Activated B cell treated with CpG ODN at 0.5 μM for 24 hours (primary cell): ENCODE measurements at places on chromosomes 5 and 9. TPM values are rescaled to one million over a fixed set of nuclear protein-coding genes. Genes with fewer than 3 reads are reported as not detected.

Gene SNX30
- total RNA-seq: 6.1 and 6.5 TPM in 2 replicates

Gene CCL19
- total RNA-seq: not detected in 2 replicates

Gene SLCO6A1
- not detected in 2 replicates for total RNA-seq

Gene FAM221B
- total RNA-seq: not detected in 2 replicates

Gene LCN10
- total RNA-seq: 13.7 and 15.9 TPM in 2 replicates

Gene CD274
- total RNA-seq: 47.4 and 48.9 TPM in 2 replicates

- no peak for DNase-seq
Measured at GRCh38 chr9:79880626-79881025, 308.9 kb downstream of the TLE4 start.

DNA sequence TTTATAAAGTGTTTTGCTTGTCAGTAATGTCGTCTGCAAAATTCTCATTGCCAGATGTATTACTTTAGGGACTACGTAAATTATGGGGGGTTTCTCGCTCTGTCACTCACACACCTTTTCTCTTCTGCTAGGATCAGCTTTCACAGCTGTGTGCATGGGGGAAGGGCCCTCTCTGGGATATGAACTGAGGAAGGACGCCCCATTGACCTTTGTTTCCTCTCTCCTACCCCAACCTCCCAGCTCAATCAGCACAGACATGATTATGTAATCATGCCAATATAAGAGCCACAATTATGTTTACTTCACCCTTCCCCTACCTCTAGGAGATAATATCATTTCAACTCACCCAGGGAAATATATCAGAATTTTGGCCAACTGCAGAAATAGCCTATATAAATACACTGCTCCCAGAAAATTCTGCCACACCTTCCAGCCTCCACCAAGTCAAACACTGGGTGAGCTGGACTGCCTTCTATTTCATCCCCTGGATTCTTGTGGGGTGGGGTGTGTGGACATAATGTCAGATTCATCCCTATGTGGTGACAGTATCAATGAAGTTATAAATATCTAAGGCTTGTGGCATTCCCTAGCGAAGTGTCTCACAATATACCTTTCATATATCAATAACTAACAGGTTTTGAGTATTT is 12.6 kb upstream of the SEMA5A start:
- DNase-seq: no peak

DNA sequence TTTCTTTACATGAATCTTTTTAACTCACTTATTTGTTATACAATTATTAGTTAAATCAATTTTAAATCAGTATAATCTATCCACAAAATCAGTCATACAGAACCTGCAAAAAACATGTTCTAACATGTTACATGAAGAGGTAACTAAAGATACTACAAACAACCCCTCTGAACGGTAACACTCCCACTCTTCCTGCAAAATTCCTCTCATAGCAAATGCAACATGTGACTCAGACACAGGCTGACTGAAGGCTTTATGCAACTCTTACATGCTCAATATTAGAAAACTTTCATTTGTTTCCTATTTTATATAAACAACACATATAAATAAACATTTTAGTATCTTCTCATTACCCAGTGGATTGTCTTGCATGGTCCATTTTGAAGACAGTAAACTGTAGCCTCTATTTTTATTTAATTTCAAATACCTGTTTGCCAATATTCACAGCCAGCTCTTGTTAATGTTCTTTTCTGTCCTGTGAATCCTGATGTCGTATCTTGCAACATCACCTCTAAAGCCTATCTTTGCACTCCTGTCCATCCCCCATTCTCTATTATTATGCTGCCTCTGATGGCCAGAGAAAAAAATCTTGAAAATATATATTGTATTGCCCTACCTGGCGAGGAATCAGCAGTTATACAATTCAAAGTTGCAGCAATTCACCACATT is 100.5 kb upstream of the CCDC152 start:
- DNase-seq: no peak

GRCh38 chr5:127702926-127703561 is at the start of gene CCDC192:
Gene CCDC192, plus strand, starts transcription at chr5:127703391. Its CDS starts 55 bp downstream, at chr5:127703446.
- no peak for DNase-seq

- no peak for DNase-seq
Measured at GRCh38 chr9:8769153-8769552, 969.6 kb upstream of the DMAC1 start.

DNA sequence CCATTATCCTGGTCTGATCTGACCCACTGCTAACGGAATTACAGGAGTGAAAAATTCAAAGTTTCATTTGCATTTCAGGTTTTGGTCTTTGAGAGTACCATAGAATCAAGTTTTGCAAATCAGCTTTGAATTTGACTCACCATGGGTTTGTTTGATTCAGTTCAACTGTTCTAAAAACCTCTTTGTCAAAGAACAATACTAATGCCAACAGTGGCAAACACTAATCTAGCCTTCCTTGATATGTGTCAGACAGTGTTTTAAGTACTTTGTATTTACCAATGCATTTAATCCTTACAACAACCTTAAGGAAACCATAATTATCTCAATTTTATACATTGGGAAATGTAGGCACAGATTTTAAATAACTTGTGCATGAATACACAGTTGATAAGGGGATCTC is 10.1 kb upstream of the FSD1L start:
- no peak for DNase-seq

GRCh38 chr5:666816-667498 is 26.2 kb downstream of the TPPP start:
- peak; percentile 9 for DNase-seq

DNA sequence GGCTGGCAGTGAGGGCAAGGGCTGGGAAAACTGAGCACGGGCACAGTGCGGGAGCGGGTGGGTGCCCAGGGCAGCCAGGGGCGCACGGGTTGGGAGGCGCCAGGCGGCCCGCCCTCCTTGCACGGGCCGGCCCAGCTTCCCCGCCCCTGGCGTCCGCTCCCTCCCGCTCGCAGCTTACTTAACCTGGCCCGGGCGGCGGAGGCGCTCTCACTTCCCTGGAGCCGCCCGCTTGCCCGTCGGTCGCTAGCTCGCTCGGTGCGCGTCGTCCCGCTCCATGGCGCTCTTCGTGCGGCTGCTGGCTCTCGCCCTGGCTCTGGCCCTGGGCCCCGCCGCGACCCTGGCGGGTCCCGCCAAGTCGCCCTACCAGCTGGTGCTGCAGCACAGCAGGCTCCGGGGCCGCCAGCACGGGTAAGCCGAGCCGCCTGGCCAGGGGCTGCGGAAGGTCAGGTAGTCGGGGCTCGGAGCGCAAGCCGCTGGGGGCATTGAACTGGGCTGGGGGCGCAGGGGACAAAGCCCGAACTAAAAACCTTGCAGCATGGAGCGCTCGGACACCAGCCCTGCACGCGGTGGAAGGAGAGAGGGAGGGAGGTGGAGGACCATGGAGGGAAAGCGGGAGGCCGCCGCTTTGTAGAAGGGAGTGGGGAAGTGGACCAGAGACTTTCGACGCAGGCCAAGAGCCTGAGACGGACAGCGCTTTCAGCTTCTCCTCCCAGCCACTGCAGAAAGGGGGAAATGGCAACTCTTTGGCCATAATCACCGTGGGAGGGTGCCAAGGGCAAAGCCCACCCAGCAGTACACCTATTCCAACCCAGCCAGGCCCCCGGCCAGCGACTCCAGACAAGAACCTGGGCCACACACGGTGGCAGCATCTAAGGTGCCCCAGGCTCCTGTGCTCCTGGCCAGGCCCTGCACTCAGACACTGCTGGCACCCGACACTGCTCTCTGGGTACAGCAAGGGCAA is at the start of gene TGFBI:
Gene TGFBI, plus strand, starts transcription at position 207 of the 961 bp plus-strand sequence. Its CDS starts 68 bp downstream, at position 275.
- no peak for DNase-seq

GRCh38 chr9:108852079-108852478 is 3.7 kb downstream of the ACTL7B start:
- no peak for DNase-seq

DNA sequence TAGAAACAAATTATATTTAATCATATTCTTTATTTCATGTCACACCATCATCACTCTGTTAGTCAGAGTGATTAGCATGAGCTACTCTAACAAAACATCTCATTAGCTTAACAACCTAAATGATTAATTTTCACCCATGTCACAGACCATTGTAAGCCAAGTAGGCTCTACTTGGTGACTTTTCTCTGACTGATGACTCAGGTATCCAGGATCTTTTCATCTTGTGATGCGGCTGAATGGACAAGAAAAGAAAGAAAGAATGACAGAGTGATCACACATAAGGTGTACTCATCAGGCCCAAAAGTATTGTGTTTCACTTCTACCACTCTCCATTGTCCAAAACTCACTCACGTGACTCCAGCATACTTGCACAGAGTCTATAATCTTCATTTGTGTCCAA is 299.3 kb downstream of the ANXA1 start:
- DNase-seq: no peak
